ENCODE measurements at places on chromosomes 6 and 20.

GRCh38 chr6:40353967-40354452 lies 233.2 kb downstream of the LRFN2 start:
- no peak for DNase-seq

- no peak for DNase-seq
These were observed 122.3 kb downstream of the ANKS1A start for GRCh38 chr6:35011096-35012041.

GRCh38 chr6:115885636-115886366 lies 174.9 kb downstream of the FRK start:
- no peak for DNase-seq

DNA sequence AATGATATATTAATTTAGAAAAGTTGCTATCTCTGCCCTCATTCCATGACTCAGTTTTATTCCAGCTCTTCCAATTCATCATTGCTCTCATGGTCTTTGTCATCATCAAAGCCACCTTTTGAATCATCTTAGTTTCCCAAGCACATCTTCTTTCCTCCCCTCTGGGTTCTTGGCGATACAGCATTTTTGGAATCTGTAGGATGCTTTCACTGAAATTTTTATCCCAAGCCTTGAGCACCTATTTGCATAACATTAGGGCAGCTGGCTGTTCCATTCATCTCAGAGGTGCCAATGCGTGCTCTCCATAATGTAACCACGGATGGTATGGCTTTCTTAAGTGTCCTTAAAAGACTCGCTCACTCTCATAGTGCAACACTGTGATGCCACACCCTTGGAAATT lies 100.4 kb downstream of the SNX5 start:
- DNase-seq = no peak

DNA sequence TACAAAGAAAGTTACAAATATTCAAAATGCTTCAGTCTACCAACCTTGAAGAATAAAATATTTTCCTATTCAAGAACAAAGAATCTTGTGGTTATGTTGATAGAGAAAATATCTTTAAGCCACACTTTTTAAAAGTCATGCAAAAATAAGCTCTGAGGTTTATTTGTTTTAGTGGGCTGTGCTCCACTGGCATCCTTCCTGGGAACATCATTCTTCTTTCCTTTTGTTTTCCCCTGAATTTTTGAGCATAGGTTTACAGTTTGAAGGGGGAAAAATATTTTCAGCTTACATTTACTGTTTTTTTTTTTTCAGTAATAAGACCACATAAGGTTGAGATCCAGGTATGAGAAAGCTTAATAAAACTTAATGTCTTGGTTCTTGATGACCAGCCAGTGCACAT lies 72.0 kb upstream of the BACH2 start:
- DNase-seq = no peak

GRCh38 chr6:41079080-41079479 lies 6.3 kb downstream of the NFYA start:
- no peak for DNase-seq

DNA sequence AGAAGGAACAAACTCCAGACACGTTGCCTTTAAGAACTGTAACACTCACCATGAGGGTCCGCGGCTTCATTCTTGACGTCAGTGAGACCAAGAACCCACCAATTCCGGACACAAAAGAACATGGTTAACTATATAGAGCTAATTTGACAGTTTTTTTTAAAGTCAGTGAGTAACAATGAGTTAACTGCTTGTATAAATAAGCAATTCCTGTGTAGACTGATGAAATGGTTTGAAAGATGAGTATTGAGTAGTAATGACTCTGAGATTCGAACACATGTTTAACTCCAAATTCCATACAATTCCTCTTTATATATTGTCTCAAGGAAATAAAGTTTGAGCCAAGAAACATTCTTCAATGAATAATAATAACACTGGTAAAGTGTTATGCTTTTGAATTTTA lies 478.0 kb downstream of the MMUT start:
- no peak for DNase-seq

- DNase-seq = peak; percentile 50
These were observed 878 bp upstream of the PNRC1 start for GRCh38 chr6:89079511-89080234.

GRCh38 chr20:10639737-10640556 lies 33.9 kb downstream of the JAG1 start:
- no peak for DNase-seq

DNA sequence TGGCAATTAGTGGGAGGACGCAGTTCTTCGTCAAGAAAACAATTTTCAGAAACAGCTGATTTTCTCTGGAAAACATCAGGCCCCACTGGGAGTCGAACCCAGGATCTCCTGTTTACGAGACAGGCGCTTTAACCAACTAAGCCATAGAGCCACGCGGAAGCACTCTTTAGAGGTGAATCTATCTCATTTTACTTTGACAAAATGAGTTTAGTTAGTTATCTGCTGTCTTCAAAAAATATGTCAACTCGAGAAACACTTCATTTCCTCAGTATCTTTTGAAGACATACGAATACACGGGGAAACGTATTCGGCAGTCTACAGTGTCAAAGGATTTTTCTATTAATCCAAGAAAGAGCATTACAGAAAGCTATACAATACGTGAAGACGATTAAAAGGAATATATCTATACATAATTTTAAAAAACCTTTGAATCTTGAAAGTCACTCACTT lies 26.7 kb downstream of the GPX6 start:
- peak; percentile 30 for DNase-seq

- no peak for DNase-seq
These were observed 8.4 kb downstream of the PTGIS start for GRCh38 chr20:49559411-49560081.

DNA sequence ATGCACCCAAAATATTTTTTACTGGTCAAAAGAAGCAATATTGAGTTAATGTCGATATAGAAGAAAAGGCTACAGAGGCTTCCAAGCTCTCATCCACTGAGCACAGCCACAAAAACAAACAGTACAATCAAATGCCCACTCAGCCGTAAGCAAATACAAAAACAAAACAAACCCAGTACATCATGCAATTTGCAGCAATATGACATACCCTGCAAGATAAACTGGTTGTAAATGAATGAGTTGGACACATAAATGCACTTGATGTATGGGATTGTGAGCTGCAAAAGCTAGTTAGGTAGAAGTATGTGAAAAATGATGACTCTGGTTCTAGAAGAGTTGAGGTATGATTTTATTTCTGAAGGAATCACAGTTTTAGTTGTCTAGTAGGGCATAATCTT lies 83.9 kb downstream of the SESN1 start:
- no peak for DNase-seq

- no peak for DNase-seq
These were observed 1.4 kb upstream of the PTPRA start for GRCh38 chr20:2871661-2872458.

GRCh38 chr6:19929312-19929711 lies 92.1 kb downstream of the ID4 start:
- no peak for DNase-seq

DNA sequence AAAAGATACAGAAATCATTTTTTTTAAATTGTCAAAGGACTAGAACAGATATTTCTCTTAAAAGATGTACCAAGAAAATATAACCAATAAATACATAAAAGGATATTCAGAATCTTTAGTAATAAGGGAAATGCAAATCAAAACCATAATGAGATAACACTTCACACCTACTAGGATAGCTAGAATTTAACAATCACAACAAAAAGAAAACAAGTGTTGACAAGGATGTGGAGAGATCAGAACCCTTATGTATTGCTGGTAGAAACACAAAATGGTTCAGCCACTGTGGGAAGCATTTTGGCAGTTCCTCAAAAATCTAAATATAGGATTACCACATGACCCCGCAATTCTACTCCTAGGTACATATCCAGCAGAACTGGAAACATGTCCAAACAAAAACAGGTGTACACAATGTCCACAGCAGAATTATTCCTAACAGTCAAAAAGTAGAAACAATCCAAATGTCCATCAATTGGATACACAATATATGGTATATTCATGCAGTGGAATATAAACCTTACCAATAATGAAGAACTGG lies 211.0 kb downstream of the LRFN2 start:
- DNase-seq = no peak

DNA sequence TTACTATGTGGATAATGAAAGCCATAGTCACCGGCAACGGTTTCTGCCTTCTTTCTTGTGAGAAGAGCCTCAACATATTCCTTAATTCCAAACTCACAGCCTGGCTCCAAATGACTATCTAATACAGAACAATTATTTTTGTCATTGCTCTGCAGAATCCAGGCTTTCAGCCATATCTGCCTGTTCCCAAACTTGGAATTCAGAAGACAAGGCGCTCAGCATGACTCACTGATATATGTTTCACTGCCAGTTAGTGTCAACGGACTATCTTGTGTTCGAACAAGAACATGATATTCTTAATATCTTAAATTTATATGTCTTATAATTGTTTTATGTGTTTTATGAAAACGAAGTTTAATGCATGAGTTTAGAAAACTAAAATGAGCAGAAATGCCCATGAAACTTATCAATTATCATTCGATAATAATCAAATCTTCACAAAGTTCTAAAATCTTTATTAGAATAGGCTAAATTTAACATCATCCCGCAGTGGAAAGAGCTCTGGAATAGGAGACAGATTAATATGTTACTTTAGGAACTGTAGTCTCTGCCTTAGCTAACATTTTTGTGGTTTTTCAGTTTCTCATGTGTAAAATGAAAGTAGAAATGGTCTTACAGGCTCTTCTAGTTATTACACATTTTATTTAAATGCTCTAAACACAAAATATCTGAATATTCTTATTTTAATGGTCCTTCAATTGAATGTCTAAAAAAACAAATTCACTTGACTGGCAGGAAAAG lies 669.3 kb upstream of the GJE1 start:
- no peak for DNase-seq

GRCh38 chr6:121430514-121431460 lies 4.7 kb upstream of the GJA1 start:
- DNase-seq = no peak

- no peak for DNase-seq
These were observed 684 bp upstream of the MED23 start for GRCh38 chr6:131628726-131629125.

DNA sequence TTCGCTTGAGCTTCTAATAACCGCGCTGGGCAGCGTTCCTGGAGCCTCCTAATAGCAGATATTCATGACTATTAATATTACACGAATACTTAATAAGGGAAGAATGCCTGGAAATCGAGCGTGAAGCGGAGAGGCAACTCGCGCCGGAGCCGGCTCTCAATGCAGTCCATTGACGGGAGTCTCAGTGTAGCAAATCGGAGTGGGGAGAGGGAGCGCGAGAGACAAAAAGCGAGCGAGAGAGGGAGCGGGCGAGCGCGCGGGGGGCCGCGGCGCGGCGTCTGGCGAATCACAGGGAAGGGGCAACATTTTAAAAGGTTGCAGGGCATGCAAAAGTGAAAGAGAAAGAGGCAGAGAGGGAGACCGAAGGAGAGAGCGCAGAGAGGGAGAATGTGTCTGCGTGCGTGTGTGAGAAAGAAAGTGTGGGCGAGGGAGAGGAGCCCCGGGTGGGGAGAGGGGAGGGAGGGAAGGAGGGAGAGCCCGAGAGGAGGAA lies 2.9 kb downstream of the TFAP2A start:
- no peak for DNase-seq

GRCh38 chr20:53678315-53678989 lies 84.8 kb upstream of the ZNF217 start:
- no peak for DNase-seq

DNA sequence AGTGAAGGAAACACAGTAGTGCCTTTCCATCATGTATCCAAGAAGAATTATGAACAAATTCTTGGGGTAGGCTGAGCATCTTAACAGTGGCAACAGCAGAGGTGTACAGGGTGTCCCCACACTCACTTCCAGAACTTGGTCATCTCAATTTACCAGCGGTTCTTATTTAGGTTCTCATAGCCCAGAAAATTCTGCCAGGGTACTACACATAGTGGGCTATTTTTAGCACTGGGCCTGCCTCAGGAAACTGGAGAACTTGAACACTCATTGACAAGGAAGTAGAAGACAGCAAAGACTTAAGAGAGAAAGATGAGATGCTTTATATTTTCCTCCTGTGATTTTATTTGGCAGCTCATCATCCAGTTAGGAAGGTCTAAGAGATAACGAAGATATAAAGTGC lies 71.8 kb upstream of the PHIP start:
- DNase-seq = no peak

- peak; percentile 84 for DNase-seq
These were observed 987 bp upstream of the QKI start for GRCh38 chr6:163413345-163414116.

All from HL-60 (cell line).